GM12878 (cell line): ENCODE measurements at places on chromosomes 11 and 22.
A peak's percentile ranks its signal among the peaks of the same experiment; 100 is the strongest.

DNA sequence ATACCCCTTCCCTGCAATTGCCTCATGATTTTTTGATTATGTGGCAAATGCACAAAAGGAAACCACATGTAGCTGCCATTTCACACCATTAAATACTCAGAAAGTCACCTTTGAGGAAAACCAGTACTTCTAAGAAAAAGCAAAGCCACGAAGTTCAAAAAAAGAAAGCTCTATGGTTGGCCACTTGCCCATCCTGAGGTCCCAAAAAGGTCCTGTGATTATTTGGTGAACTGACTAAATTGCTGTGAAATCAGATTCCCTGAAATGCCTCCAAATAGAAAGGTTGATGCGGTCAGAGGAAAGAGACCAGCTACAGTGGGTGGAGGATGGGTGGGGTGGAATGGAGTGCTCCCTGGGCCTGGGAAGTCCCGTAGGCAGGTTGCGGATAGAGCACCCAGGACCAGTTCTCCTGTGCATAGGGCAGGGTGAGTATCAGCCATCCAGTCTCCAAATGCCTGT, 26.9 kb downstream of the MRPL16 start:
- no peaks in the 10 kb centered on the region for H3K36me3 ChIP-seq
- H3K4me3 ChIP-seq, result no peak overlapping the region
- no peaks in the 10 kb centered on the region for H3K27me3 ChIP-seq
- DNase-seq, result no peak

DNA sequence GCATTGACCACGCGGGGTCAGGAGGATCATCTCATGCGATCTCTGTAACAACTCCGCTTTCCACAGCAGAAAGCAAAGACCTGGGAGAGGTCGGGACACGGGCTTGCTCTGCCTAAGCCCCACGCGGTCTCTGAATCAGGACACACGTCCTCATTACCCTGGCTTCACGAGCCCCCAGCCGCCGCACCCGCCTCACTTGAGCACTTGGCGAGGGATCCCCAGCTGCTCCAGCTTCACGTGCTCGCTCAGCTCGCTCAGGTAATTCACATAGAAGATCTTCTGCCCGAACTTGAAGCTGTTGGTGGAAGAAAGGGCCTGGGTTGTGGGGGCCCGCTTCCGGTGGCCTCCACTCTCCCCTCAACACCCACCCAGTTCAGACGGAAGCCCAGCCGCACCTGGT, 19.6 kb downstream of the ARHGAP1 start:
- peaks cover 25% of the 10 kb centered on the region for H3K36me3 ChIP-seq
- no peaks in the 10 kb centered on the region for H3K27me3 ChIP-seq
- H3K4me1 ChIP-seq, result no peaks in the 10 kb centered on the region
- DNase-seq, result no peak
- no peak overlapping the region for H3K27ac ChIP-seq
- H3K4me3 ChIP-seq, result no peak overlapping the region

DNA sequence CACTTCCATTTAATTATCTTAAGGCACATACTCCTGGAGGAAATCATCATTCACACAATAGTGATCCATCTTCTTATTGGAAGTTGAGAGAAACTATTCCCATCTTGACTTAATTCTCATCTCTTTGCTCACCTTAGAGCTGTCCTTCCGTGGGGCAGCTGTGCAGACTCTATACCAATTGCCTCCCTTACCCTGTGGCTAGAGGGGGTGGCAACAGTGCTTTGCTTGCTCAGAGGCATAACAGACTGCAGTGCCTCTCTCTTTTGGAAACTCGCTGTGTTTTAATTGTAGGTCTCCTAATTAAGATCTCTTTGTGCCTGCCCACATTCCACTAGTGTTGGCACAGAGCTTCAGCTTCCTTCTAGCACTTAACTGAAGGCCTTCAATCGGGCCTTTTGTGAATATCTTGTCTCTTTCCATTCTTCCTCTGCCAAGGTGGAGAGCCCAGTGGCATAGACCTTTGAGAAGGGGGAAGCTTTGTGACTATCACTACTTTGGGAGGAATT, 5.5 kb downstream of the KMT2A start:
- no peak for DNase-seq
- peaks cover 33% of the 10 kb centered on the region for H3K4me1 ChIP-seq
- H3K27me3 ChIP-seq, result no peaks in the 10 kb centered on the region
- H3K4me3 ChIP-seq, result peak overlapping the region; percentile 94

DNA sequence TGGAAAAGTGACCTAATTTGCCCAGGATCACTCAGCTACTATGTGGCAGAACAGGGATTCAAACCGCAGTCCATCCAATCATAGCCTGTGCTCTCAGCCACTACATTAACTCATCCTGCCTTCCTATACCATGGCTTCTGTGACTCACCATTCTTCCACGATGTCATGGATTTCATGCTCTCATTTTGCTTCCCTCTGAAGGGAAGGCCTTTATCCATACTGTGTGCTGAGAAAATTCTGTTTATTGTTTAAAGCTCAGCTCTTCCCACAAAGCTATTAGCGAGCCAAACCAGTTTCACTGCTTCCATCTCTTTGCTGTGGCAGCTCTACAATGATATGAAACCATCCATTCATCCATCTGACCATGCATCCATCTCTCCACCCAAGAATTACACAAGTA, 289.9 kb downstream of the TENM4 start:
- no peaks in the 10 kb centered on the region for H3K4me1 ChIP-seq
- H3K36me3 ChIP-seq, result no peaks in the 10 kb centered on the region
- H3K27ac ChIP-seq, result no peak overlapping the region
- DNase-seq, result no peak
- H3K4me3 ChIP-seq, result no peak overlapping the region
- H3K27me3 ChIP-seq, result no peaks in the 10 kb centered on the region; the same call in none of the 2 replicates

DNA sequence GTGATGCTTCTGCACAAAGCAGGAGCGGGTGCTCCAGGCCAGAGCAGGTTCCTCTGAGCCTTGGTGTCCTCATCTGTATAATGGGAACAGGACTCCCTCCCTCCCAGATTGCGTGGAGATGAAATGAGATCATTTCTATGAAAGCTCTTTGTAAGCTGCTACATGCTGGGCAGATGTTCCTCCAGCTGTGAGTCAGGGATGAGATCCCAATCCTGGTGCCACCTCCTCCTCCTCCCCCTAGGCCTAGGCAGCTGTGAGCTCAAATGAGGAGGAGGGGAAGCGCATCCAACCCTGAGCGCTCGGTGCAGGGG, 7.0 kb upstream of the CABP2 start:
- no peaks in the 10 kb centered on the region for H3K36me3 ChIP-seq
- DNase-seq, result no peak
- H3K4me1 ChIP-seq, result no peaks in the 10 kb centered on the region; the same call in 1 of the 2 replicates
- no peaks in the 10 kb centered on the region; the same call in 1 of the 2 replicates for H3K27me3 ChIP-seq
- H3K27ac ChIP-seq, result no peak overlapping the region

DNA sequence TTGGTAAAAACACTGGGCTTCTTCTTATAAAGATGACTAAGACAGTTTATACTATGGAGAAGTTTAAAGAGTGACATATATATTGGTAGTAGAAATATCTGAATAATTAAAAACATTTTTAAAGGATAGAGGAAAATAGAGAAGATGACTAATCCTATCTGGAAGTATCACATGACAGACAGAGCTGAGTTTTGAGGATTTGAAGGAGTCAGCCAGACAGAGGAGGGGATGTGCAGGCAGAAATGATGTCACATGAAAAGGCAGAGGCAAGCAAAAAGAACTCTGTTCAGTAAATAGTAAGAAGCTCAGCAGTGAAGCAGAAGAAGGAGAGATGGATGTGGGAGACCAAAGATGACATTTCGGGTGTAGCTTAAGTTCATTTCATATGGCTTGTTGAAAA, 1.6 kb downstream of the OR10A2 start:
- H3K4me3 ChIP-seq, result no peak overlapping the region
- no peaks in the 10 kb centered on the region for H3K36me3 ChIP-seq
- no peaks in the 10 kb centered on the region for H3K4me1 ChIP-seq
- H3K27ac ChIP-seq, result no peak overlapping the region
- H3K27me3 ChIP-seq, result no peaks in the 10 kb centered on the region

DNA sequence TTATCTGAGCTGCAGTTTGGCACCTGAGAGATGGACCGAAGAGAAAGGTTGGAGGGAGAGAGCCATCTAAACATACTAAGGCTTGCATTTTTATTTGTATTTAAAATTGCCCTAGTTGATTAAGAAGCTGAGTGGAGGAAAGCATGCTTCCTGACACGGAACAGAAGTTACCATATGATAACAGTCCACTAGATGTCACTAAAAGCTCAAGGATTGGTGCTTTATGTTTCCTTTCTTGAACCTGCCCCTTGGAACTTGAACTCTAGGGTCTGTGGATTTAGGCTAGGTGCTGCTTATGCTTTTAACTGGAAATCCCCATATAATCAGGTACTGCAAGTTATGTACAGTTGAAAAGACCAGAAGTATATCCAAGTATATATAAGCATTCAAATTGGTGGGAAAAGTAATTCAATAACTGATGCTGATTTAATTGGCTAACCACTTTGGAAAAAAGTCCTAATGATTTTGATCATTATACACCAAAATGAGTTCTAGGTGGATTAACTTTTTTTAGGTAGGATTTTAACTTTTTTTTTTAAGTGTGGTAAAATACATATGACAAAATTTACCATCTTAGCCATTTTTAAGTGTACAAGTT, 9.5 kb downstream of the RBMXL2 start:
- no peak overlapping the region for H3K4me3 ChIP-seq
- H3K36me3 ChIP-seq, result no peaks in the 10 kb centered on the region
- peak; percentile 40 for DNase-seq
- no peak overlapping the region for H3K27ac ChIP-seq

- no peak for DNase-seq
- H3K27me3 ChIP-seq, result no peaks in the 10 kb centered on the region
- peaks cover 41% of the 10 kb centered on the region for H3K4me1 ChIP-seq
- no peaks in the 10 kb centered on the region for H3K36me3 ChIP-seq
Measured at GRCh38 chr22:24516301-24516737, 21.2 kb downstream of the UPB1 start.

- H3K4me1 ChIP-seq, result 0 out of 2 replicates have a peak, but pooled peaks cover 3% of the 10 kb centered on the region
- no peak overlapping the region for H3K27ac ChIP-seq
- no peak overlapping the region for H3K4me3 ChIP-seq
Measured at GRCh38 chr11:112795142-112795815, 165.9 kb upstream of the NCAM1 start.

DNA sequence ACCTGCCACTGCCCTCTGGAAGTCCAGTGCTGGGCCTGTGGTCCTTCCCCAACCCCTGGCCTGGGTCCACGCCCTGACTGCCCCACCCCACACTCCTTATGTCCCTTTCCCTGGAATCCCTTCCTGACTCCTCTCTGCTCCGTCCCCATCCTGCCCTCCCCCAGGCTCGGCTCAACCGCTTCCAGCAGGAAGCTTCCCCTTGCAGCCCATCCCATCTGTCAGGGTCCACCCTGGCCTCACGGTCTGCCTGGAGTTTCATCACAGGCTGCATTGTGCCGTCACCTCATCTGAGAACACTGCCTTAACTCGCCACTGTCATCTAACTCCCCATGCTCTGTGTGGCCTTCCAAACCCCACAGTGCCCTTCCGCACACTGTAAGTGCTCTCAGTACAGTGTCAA, 64.3 kb downstream of the NAT10 start:
- H3K36me3 ChIP-seq, result no peaks in the 10 kb centered on the region
- no peaks in the 10 kb centered on the region for H3K27me3 ChIP-seq
- no peak overlapping the region for H3K27ac ChIP-seq
- H3K4me1 ChIP-seq, result peaks cover 2% of the 10 kb centered on the region

DNA sequence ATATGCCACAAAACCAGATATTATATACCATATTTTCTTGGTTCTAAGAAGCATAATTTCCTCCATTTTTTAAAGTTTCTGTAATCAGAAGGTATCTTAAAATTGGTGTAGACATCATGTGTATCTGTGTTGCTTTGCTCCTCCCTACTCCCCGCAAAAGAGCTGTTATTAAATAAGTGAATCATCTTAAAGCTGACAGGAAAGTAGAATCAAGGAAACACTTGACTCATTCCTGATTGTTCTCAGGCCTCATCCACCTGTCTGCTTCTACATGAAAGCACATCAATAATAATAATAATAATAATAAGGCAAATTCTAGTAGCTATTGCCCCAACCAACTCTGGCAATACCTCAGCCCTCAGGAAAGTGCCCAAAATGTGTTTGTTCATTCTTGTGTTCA, 26.2 kb upstream of the GUCY1A2 start:
- no peak overlapping the region for H3K4me3 ChIP-seq
- no peak for DNase-seq
- H3K36me3 ChIP-seq, result no peaks in the 10 kb centered on the region
- peaks cover 9% of the 10 kb centered on the region for H3K4me1 ChIP-seq

DNA sequence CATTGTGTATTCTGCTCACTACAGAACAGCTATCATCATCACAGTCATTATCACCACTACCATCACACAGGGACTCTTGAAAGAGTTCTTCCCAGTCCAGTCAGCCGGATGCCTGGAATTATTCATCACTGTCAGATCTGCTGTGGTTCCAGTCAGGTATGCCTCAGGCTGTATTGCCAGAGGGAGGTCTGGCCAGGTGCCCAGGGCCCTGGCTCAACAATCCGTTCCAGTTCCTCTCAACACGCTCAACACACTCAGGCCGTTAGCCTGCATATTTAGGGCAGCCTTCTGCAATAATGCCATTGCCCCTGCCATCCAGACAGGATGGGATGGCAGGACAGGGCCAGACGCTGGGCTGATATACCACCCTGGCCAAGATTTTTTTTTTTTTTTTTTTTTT, 28.6 kb upstream of the RASL10A start:
- peaks cover 28% of the 10 kb centered on the region for H3K36me3 ChIP-seq
- H3K27me3 ChIP-seq, result no peaks in the 10 kb centered on the region
- no peaks in the 10 kb centered on the region for H3K4me1 ChIP-seq
- no peak for DNase-seq
- H3K4me3 ChIP-seq, result no peak overlapping the region

DNA sequence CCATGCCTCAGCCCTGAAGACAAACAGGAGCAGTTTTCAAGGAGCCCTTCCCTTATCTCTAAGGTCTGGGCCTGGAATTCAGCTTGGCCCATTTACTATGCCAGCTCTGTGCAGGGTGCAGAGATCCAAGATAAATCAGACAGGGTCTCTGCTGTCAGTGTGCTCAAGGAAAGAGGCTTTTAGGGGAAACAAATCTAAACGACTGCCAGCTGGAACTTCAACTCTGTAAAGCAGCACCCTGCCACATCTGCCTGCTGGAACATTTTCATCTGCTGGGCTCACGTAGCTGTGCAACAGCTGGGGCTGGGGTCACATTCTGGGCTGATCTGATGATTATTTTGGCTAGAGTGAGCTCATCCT, 19.8 kb upstream of the EHF start:
- no peak for DNase-seq
- peaks cover 3% of the 10 kb centered on the region; the same call in 1 of the 2 replicates for H3K4me1 ChIP-seq
- no peaks in the 10 kb centered on the region for H3K36me3 ChIP-seq
- peaks cover 6% of the 10 kb centered on the region for H3K27me3 ChIP-seq
- no peak overlapping the region for H3K4me3 ChIP-seq
